ENCODE measurements at places on chromosomes 3 and 15. TPM values are rescaled to one million over a fixed set of nuclear protein-coding genes. Genes with fewer than 3 reads are reported as not detected.

GRCh38 chr15:101568309-101568708 lies 78.8 kb upstream of the PCSK6 start:
- no peak overlapping the region for H3K27ac ChIP-seq
- no peak for DNase-seq
- H3K27me3 ChIP-seq, result no peaks in the 10 kb centered on the region
- no peak overlapping the region for H3K4me3 ChIP-seq
- no peaks in the 10 kb centered on the region for H3K36me3 ChIP-seq

GRCh38 chr15:59166166-59166565 lies 40.5 kb upstream of the LDHAL6B start:
- H3K27me3 ChIP-seq, result no peaks in the 10 kb centered on the region
- DNase-seq, result no peak
- H3K27ac ChIP-seq, result peak overlapping the region; percentile 80
- no peak overlapping the region for H3K4me3 ChIP-seq

DNA sequence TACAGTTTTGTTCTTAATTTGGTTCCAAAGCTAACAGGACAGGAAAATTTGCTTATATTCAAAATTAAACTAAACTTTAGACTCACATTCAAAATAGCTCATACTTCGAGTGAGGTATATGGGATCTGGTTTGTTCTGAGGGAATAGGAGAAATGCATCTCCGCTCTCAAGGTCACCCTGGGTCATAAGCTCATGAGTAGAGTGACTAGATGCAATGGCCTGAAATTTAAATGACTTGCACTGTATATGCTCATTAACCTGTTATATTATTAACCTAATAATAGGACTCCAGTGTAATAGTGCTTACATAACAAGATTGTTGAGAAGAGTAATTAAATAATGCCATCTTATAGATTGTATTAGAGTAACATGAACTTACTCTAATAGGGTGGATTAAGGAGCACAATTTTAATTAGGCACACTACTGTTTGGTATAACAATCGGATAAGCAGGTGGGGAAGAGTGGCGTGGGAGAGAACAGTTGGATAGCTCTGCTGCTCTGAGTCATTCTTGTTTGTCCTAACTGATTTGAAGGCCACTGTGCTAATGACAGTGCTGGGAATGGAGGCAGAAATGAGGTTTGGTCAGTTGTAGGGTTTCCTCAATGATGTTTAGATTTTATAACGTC lies 5.2 kb downstream of the NKTR start:
- peaks cover 11% of the 10 kb centered on the region for H3K4me1 ChIP-seq
- no peak overlapping the region for H3K27ac ChIP-seq
- H3K4me3 ChIP-seq, result no peak overlapping the region

GRCh38 chr3:128077202-128077624 lies 25.0 kb downstream of the SEC61A1 start:
- no peaks in the 10 kb centered on the region for H3K27me3 ChIP-seq
- no peak overlapping the region for H3K27ac ChIP-seq
- peaks cover 6% of the 10 kb centered on the region for H3K36me3 ChIP-seq
- H3K4me1 ChIP-seq, result peaks cover 8% of the 10 kb centered on the region
- no peak for DNase-seq

GRCh38 chr15:97077975-97078374 lies 747.5 kb downstream of the NR2F2 start:
- H3K27ac ChIP-seq, result no peak overlapping the region
- no peaks in the 10 kb centered on the region for H3K27me3 ChIP-seq
- no peaks in the 10 kb centered on the region for H3K4me1 ChIP-seq
- H3K4me3 ChIP-seq, result no peak overlapping the region
- H3K36me3 ChIP-seq, result no peaks in the 10 kb centered on the region
- no peak for DNase-seq

- no peak overlapping the region for H3K27ac ChIP-seq
- H3K4me3 ChIP-seq, result no peak overlapping the region
Measured at GRCh38 chr3:109018828-109019227, 65.1 kb upstream of the GUCA1C start.

GRCh38 chr3:146813496-146813895 lies 208.3 kb upstream of the PLSCR5 start:
- peaks cover 7% of the 10 kb centered on the region for H3K4me1 ChIP-seq
- no peaks in the 10 kb centered on the region for H3K36me3 ChIP-seq
- no peak for DNase-seq
- no peaks in the 10 kb centered on the region for H3K27me3 ChIP-seq
- no peak overlapping the region for H3K4me3 ChIP-seq
- no peak overlapping the region for H3K27ac ChIP-seq

MST1R gene
- 3.5 TPM for total RNA-seq
